ENCODE measurements at places on chromosomes 4 and X.

- peak; percentile 97 for ATAC-seq
These were observed 153.9 kb downstream of the KDR start for GRCh38 chr4:54971474-54971950.

DNA sequence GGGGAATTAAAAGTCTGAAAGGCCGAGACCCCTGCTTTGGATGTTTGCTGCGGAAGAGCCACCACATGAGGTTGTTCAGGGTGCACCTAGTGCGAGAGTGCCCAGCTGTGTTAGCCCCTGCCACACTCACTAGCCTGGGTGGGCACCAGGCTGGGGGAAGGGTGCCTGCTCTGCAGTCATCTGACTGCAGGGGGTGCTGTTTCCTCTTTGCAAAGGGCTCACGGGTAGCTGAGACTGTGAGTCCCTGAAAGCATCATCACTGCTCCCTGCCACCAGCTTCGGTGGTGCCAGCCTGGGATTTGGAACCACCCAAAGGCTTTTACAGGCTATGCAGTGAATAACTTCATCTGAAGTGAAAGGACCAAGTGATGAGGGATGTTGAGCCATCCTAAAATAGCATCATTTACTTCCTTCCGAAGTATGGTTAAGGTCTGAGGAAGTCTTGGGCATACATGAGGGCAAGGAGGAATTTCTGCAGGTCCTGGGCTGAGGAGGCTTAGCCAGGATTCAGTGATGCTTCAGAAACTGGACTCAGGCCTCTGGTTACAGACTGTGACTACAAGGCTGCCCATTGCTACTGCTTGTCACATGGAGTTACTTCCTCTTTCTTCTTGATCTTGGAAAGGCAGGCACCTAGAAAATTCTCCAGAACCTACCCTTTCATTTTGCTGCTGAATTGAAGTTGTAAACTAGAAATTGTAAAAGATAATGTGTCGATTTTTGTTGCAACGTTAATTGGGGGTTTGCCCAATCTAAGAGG lies 293.2 kb upstream of the PRPS2 start:
- peak; percentile 76 for ATAC-seq

DNA sequence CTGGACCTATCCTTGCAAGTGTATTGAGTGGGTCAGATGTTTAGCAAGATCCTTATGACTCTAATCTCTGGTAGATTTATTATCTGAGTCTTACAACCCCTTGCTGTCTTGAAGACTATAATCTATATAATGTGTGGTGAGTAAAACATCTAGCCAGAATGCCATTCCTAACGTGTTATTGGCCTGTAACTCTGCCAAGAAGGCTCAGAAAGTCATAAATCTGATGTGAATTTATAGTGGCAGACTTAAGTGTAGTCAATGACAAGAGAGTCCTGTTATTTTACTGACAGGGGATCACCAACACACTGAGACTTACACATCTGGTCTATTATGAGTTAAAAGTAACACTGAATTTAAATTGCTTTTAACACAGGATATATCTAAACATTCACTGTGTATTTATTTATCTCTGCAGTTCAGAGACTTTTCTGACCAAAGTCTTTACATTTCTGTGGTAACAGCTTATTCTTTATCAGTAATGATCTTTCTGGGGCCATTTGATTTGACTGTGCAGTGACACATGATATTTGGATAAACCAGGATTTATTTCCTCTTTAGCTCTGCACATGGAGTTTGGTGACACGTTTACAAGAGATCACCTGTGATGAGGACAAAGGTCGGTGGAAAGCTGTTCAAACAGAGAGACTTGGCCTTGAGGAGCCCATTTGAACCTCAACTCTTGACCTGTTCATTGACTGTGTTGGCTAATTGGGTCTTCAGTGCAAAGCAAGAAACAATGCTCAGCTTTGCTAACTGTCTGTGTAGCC lies 415.8 kb downstream of the STIM2 start:
- no peak for ATAC-seq

- ATAC-seq, result no peak
These were observed 49.1 kb downstream of the ABLIM2 start for GRCh38 chr4:8109406-8110065.

DNA sequence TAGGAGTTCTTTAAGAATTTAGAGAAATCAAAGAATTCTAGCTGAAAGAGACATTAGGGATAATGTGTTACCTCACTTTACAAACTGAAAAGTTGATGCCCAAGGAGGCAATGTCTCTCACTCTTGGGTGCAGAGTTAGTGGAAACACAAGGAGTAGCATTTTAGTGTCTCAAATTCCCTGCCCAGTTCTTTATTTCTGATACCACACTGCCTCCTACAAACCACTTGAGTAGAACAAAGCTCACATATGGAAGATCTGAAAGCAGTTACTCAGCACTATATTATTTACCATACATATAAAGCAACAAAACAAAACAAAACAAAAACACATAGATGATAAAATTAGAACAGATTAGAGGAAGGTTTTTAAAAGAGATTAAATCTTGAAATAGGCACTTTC lies 124.2 kb downstream of the REELD1 start:
- ATAC-seq, result peak; percentile 67

DNA sequence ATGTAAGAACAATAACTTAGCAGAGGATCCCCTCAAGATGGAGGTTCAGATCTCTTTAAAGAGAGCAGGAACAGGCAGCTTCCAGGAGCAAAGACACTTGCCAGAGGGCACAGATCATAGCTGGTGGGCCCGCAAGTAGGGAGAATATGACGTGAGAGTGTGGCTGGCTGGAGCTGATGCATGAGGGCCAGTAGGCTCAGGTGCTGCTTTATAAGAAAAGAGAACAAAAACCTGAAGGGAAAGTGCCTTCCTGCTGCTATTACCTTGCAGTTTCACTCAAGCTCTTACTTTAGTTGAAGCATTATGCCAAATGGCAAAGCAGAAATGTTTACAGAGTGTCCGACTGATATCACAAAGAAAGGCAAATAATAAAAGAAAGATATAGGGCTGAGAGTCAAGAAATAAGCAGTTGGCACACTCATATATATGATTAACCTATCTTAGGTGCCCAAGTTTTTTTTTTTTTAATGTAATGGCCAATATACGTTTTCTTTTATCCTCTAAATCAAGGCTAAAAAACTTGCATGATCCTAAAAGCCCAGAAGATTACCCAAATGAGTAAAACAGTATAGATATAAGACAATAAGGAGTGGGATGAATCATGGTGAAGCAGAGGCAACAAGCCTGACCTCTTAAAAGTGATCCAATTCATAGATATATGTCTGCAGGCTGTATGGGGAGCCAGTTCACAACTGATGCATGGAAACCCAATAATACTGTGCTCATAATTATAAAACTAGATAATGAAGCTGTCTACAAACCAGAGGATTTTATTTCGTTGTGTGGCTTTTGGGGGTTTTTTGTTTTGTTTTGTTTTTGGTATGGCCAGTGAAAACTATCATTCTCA lies 12.6 kb downstream of the NR0B1 start:
- no peak for ATAC-seq

GRCh38 chr4:145340071-145340675 lies 141.5 kb upstream of the SMAD1 start:
- ATAC-seq, result no peak

- ATAC-seq, result no peak
These were observed 572.4 kb upstream of the GALNT7 start for GRCh38 chr4:172596206-172596605.

- ATAC-seq, result peak; percentile 61
These were observed 222.1 kb downstream of the CAMK2D start for GRCh38 chr4:113539408-113539807.

DNA sequence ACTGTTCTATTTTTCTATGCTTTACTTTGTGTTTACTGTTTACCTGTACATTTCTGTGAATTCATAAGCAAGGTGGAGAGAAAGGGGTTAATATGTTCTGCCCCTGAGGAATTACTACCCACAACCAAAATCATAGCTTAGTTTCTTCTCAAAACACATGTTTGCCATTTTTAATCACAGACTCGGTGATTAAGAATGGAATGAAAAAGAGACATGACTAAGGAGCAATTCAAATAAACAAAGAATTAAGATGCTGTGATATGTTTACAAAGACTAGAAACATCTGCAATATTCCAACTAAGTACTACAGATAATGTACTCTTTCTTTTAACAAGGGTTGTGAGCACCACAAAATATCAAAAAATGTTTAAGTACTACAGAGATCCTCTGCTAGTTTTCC lies 11.7 kb upstream of the FAT4 start:
- no peak for ATAC-seq

- no peak for ATAC-seq
These were observed 21.6 kb upstream of the REPS2 start for GRCh38 chrX:16924631-16925480.

DNA sequence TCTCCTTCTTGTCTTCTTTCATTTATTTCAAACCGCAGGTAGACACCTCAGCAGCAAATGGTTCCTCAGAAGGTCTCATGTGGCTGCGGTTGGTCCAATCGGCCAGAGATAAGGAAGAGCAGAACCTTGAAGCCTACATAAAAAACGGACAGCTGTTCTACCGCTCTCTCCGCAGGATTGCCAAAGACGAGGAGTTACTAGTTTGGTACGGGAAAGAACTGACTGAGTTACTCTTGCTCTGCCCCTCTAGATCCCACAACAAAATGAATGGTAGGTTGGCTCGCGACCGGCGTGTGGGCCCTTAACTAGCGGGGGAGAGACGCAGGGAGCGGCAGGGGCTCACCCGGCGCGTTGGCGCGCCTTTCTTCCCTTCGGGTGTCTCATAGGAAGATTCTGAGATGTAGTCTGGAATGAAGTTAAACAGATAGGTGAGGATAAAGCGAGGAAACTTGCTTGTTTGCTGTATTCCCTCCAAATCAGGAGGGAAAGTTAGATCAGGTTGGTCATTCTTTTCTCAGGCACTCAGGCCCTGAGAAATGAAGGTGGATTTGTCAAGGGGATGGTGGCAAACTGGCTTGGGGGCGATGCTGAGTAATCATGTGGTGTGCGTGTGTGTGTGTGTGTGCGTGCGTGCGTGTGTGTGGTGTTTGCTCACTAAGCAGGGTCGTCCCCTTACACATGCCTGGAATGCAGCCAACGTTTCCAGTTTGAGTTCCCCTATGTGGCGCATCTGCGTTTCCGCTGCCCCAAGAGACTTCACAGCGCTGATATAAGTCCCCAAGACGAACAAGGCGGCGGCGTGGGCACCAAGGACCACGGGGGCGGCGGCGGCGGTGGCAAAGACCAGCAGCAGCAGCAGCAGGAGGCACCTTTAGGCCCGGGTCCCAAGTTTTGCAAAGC lies 4.2 kb downstream of the PRDM8 start:
- no peak for ATAC-seq

DNA sequence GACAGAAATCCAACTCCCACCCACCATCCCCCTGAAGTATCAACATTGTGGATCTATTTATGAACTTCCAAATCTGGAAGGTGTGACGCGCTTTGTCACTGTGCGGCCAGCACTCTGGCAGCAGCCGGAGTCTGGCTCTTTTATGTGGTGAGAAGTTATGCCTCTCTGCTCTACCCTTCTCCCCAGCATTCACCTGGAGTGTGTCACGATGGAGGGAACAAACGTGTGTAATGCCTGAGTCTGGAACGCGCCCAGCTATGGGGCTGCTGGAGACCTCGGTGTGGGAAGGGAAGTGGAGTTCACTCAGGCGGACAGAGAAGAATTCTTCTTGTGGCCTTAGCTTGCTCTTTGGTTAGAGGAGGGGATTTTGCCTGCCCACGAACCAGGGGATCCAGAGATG lies 222.1 kb upstream of the RPL34 start:
- ATAC-seq, result no peak

- peak; percentile 54 for ATAC-seq
These were observed 7.8 kb downstream of the YTHDC1 start for GRCh38 chr4:68342134-68342533.

DNA sequence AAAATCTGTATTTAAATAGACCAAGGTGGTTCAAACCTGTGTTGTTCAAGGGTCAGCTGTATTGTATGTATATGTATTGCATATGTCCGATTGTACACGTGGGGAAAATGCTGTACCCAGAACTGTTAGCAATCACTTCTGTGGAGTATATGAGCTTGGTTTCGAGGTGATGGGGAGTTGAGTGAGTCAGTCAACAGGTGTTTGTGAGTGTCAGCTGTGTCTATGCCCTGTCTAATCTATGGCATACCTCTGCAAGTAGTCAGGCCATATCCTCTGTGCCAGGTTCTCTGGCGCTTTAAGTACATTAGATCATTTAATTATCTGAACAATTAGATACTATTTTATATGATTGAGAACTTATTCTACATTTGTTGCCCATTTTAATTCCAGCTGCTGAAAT lies 7.4 kb downstream of the ZRSR2 start:
- peak; percentile 26 for ATAC-seq

DNA sequence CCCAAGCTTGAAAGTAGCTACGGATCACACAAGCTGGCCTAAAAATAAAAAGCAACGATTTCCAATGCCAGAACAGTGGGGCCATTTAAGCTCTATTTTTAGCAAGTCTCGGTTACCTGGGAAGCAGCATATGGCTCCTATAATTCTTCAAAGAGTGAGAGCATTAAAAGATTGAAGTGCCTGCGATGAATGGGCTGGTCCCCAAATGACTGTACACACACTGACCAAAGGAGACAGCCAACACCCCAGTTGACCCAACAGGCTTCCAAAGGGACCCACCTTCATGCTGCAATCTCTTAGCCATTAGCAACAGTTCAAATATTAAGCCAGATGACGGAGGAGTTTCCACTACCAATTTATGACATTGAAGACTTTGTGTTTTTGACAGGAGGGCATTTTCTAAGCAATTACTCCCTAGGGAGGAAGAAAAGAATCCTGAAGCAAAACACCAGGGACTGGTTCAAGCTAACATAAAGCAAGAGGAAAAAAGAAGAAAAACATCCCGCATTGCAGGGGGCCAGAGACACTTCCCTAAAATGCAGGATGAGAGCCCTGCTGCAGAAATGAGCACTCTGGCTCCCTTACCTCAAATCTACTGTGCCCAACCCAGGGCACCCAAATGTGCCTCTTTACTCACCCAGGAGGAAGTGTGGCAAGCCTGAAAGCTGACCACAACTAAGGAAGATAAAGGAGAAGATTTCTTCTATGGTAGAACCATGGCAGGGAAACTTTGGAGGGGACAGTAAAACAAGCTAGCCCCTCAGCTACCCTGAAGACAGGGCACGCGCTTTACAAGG lies 21.6 kb downstream of the SH3KBP1 start:
- no peak for ATAC-seq

- ATAC-seq, result no peak
These were observed 124.5 kb upstream of the NEIL3 start for GRCh38 chr4:177185151-177185550.

GRCh38 chrX:75893281-75893680 lies 108.2 kb upstream of the MAGEE2 start:
- no peak for ATAC-seq

GRCh38 chr4:172055046-172055445 lies 241.8 kb downstream of the GALNTL6 start:
- ATAC-seq, result no peak
